ENCODE measurements at places on chromosomes 6 and 20.

- no peak for DNase-seq
Observed at GRCh38 chr6:148068437-148069061, 274.1 kb upstream of the SASH1 start.

- no peak for DNase-seq
Observed at GRCh38 chr6:113742342-113742741, 114.8 kb upstream of the MARCKS start.

DNA sequence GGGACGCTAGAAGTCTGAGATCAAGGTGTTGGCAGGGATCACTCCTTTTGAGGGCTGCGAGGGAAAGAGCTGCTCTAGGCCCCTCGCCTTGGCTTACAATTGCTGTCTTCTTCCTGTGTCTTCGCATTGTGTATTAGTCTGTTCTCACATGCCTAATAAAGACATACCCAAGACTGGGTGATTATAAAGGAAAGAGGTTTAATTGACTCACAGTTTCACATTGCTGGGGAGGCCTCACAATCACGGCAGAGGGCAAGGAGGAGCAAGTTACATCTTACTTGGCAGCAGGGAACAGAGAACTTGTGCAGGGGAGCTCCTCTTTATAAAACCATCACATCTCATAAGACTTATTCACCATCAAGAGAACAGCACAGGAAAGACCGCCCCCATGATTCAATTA lies 102.5 kb upstream of the ASF1A start:
- no peak for DNase-seq

GRCh38 chr20:43568706-43569105 lies 9.9 kb downstream of the SGK2 start:
- DNase-seq: no peak

- DNase-seq: no peak
Observed at GRCh38 chr6:113082745-113083144, 735.6 kb downstream of the RFPL4B start.

- no peak for DNase-seq
Observed at GRCh38 chr6:134094441-134094840, 42.0 kb upstream of the SLC2A12 start.

GRCh38 chr6:93307505-93308409 lies 111.6 kb downstream of the EPHA7 start:
- no peak for DNase-seq
